ENCODE measurements at places on chromosomes 16 and 17. TPM values are rescaled to one million over a fixed set of nuclear protein-coding genes. Genes with fewer than 3 reads are reported as not detected.
A peak's percentile ranks its signal among the peaks of the same experiment; 100 is the strongest.

HS3ST3A1 gene
- total RNA-seq: 2.5 TPM

EXOC3L1 gene
- not detected for total RNA-seq

DNA sequence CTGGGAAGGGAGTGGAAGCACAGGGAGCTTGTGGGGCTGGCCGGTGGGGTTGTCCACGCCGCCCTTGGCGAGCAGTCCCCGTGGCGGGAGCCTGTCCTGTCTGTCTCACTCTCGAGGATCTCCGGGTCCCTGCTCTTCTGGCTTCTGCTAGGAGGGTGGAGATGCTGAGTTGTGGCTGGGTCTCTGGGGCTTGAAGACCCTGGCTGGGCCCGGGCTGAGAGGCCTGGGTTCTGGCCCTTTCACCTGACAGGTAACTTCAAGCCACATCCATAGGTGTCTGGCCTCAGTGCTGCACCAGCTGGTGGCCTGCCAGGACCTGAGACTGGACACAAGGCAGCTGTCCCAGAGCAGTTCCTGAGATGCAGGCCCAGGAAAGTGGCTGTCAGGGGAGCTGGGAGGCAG is 46.7 kb downstream of the PRMT7 start:
- H3K4me3 ChIP-seq: no peak overlapping the region
- H3K4me1 ChIP-seq: peaks cover 40% of the 10 kb centered on the region
- DNase-seq: no peak
- H3K27ac ChIP-seq: no peak overlapping the region

DNA sequence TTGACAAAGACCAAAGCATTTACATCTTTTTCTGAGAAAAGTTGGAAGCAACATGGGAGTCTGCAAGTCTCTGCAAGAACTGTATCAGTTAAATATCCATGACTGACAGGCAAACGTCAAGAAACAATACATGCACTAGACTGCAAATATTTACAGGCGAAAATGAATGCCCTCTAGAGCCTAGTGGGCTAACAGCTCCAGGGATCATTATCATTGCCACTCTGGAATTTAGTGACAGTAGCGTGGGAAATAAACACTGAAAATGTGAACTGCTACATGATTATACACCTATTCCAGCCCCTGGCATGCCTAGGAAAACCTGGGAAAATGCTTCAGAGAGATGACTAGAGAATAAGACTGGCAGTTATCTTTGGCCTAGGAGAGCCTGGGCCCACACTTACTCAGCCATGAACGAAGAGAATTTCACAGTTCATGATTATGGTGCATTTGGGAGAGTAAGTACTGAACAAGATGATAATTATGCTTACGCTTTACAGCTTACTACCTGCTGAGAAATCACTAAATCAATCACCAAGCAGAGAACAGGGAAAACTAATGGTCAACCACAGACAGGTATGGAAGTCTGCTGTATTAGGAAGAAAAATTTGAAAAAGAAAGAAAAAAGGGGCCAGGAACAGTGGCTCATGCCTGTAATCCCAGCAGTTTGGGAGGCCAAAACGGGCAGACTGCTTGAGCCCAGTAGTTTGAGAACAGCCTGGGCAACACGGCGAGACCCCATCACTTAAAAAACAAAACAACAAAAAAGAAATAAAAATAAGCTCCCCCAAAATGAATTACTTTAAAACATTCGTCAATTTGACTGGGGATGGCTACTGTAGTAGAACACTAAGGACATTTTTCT is 66.6 kb upstream of the CLEC18B start:
- H3K4me3 ChIP-seq: no peak overlapping the region
- no peak overlapping the region for H3K27ac ChIP-seq
- H3K36me3 ChIP-seq: peaks cover 63% of the 10 kb centered on the region

DNA sequence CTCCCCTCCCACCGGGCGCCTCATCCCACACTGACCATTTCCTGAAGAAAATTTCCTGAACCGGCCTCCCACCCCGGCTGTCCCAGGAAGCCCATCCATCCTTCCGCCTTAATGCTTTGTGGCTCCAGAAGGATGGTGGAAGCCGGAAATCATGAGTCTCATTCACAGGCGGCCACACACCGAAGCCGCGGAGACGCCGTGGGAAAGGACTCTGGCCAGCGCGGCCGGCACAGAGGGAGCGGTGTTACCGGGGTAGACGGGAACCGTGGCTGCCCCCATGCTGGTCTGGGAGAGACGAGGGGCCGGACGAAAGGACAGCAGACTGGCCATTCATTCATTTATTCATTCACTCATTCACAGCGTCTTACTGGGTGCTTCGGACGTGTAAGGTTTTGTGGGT is 326.8 kb downstream of the SEC14L1 start:
- DNase-seq: no peak
- H3K4me1 ChIP-seq: peaks cover 98% of the 10 kb centered on the region
- peak overlapping the region; percentile 13 for H3K27ac ChIP-seq
- H3K4me3 ChIP-seq: no peak overlapping the region
